Endodermal cell (in vitro differentiated cells): ENCODE measurements at places on chromosomes 6 and 20. TPM values are rescaled to one million over a fixed set of nuclear protein-coding genes. Genes with fewer than 3 reads are reported as not detected.

DNA sequence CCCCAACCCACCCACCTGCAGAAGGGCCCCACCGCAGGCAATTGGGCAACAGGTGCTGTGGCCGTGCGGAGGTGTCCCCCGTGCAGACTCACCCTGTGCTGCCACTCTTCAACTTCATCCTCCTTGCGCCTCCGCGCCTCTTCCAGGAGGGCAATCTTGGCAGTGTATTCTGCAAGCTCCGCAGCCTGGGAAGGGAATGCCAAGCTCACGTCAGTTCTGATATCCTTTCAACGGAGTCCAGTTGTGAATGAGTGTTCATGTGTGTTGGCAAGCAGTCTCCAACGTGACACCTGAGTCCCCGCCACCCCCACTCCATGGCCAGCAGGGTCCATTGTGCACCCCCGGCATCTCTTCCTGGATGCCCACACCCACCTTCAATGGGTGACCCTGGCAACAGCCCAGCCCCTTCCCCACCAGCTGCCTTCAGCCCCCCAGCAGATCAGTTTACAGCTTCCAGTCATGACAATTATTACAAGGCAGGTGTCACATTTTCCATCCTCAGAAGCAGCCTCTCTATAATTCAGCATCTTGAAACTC is 49.9 kb downstream of the EZR start:
- H3K4me1 ChIP-seq, result peaks cover 12% of the 10 kb centered on the region
- peaks cover 96% of the 10 kb centered on the region for H3K36me3 ChIP-seq
- no peak overlapping the region for H3K4me3 ChIP-seq
- H3K27me3 ChIP-seq, result no peaks in the 10 kb centered on the region

DNA sequence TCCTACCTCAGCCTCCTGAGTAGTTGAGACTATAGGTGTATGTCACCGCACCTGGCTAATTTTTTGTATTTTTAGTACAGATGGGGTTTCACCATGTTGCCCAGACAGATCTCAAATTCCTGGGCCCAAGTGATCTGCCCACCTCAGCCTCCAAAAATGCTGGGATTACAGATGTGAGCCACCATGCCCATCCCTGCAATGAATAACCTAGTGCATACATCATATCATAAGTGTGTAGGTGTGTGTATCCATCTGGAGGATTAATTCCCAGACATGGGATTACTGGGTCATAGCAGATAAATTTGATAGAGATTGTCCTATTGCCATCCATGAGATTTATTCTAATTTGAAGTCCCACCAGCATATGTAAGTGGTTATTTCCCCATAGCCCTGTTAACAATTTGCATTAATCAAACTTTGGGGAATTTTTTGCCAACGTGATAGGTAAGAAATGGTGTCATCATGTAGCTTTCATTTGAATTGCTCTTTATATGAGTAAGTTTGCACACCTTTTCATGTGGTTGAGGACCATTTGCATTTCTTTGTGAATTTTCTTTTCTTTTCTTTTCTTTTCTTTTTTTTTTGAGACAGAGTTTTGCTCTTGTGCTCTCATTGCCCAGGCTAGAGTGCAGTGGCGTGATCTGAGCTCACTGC is 29.9 kb upstream of the BACH2 start:
- H3K4me3 ChIP-seq, result no peak overlapping the region
- H3K4me1 ChIP-seq, result peaks cover 4% of the 10 kb centered on the region
- DNase-seq, result no peak
- H3K36me3 ChIP-seq, result no peaks in the 10 kb centered on the region

CAP2 gene
- total RNA-seq, result 27.9 and 29.8 TPM in 2 replicates

NKAIN4 gene
- total RNA-seq, result 0.24 to 0.59 TPM in 2 of 3 replicates, not detected in the other

DNA sequence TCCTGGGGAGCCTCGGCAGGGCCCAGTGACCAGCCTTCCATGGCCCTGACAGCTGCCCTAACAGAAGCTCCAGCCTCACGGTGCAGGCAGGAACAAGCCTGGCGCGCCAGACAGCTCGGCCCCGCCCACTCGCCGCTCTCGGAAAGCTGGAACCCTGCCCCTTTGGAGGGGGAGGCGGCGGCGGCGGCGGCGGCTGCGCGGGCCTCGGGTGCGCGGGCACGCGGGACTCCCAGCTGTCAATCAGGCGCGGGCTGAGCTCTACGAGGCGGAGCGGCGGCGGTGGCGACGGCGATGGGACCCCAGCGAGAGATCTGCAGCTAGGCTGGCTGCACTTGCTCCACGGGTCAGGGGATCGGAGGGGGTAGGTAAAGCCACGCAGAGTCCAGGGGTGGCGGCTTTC is at the start of gene NRSN1:
Gene NRSN1 (plus strand): TSS at position 236 of the 400 bp plus-strand sequence. CDS start 8,113 bp downstream, outside the sequence.
- H3K4me1 ChIP-seq, result no peaks in the 10 kb centered on the region
- H3K27ac ChIP-seq, result no peak within 1 kb of the TSS
- peak within 1 kb of the TSS; percentile 87 for H3K4me3 ChIP-seq
- DNase-seq, result peak; percentile 93
- H3K36me3 ChIP-seq, result no peaks in the 10 kb centered on the region

GRCh38 chr6:107817784-107818183 is 6.3 kb downstream of the SCML4 start:
- H3K4me1 ChIP-seq, result no peaks in the 10 kb centered on the region
- H3K36me3 ChIP-seq, result no peaks in the 10 kb centered on the region
- DNase-seq, result peak; percentile 1
- H3K4me3 ChIP-seq, result no peak overlapping the region
- H3K27me3 ChIP-seq, result peaks cover 28% of the 10 kb centered on the region
